NCI-H1105 (cell line): ENCODE measurements at places on chromosomes 2 and 18.

DNA sequence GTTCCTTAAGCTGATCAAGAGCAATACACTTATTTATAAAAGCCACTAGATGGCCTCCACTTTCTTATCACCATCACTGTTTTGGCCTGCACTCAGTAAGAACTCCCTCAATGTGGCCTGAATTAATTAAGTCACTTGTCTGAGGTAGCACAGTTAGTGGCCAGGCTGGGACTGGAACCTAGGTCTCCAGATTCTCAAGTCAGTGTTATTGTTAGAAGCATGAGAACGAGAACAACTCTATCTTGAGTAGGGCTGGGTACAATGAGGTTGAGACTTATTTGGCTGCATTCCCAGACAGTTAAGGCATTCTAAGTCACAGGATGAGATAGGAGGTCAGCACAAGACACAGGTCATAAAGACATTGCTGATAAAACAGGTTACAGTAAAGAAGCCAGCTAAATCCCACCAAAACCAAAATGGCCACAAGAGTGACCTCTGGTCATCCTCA, 115.8 kb downstream of the SS18 start:
- DNase-seq = no peak

DNA sequence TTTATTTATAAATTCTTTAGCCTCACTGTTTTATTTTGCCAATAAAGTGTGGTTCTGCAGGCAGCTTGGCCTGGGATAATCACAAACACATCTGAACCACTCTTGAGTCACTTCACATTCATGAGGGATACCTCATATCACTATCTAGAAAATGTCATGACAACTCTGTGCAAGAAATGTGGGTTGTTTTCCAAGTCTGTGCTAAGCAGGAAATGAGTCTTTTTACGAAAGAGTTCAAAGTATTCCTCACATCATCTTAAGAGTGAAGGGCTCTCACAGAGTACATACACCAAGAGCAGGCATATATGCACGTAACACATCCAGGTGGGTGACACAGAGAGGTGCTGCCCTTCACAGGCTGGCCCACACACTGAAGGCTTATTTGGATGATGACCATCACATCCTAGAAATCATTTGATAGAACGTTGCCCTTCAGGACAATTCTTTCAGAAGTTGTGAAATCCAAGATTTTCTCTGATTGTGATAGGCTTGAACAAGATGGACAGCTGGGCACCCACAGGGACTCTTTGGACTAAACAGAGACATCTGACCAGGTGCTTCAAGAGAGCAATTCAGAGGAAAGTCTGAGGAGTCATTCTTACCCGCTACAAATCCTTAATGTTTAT, 811.1 kb upstream of the LRATD1 start:
- no peak for DNase-seq

DNA sequence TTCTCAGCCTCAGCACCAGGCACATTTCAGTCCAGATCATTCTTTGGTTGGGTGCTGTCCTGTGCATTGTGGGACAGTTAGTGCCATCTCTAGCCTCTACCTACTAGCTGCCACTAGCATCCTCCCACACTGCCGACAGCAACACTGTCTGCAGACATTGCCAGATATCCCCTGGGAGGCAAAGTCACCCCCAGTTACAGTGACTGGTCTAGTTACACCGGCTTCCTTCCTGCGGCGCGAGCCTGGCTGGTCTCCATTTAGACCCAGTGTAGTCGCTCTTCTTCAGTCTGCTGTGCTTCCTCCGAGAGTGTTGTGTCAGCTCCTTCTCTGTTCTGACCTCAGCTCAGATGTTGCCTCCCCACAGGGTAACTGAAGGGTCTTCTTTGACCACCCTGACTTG, 283.1 kb downstream of the PHLPP1 start:
- DNase-seq = no peak

DNA sequence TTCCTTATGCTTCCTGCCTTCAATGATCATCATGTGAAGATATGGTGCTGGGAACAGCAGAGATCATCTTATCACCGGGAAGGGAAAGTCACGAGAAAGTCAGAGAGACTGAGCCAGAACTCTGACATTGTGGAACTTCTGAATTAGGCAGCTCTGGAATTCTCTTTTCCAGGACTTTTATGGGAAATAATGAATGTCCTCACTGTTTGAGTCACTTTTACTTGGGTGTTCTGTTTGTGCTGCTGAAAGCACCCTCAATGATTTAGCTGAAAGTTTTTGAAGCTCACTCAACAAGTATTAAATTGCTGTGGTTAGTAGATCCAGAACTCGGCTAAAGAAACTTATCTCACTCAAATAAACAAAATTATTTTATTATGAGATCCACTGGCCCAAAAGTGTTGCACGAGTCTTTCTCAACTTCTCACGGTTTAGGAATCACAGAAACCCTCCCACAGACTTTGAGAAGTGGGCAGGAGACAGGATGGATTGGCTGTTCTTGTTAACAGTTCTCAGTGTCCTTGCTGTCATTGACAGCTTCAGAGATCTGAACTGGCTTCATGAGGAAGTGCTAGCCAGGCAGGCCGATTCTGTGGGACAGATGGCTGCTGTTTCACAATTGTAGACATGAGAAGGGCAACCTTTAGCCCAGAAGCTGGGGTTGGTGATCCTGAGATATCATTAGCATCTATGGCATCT, 26.4 kb upstream of the ATRAID start:
- DNase-seq = no peak

- no peak for DNase-seq
Measured at GRCh38 chr2:95337829-95338228, 40.7 kb downstream of the KCNIP3 start.
